ENCODE measurements at places on chromosomes 3 and 15.

DNA sequence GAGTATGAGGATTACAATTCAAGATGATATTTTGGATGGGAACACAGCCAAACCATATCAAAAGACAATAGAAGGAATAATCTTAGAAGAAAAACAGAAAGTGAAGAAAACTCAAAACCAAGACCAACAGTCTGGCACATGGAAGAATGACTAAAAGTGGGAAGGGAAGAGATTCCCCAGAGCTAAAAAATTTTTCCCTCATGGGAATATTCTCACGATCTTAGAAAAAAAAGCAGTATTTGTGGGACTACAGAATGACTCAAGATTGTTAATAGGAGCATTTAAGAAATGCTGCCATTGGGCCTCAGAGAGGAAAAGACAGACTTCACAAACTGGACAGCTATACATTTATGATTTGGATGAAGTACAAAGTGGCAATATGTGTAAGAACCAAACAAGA is 18.3 kb downstream of the OSTN start:
- no peak for DNase-seq

- DNase-seq, result no peak
Observed at GRCh38 chr3:13883681-13884080, 3.8 kb upstream of the WNT7A start.

DNA sequence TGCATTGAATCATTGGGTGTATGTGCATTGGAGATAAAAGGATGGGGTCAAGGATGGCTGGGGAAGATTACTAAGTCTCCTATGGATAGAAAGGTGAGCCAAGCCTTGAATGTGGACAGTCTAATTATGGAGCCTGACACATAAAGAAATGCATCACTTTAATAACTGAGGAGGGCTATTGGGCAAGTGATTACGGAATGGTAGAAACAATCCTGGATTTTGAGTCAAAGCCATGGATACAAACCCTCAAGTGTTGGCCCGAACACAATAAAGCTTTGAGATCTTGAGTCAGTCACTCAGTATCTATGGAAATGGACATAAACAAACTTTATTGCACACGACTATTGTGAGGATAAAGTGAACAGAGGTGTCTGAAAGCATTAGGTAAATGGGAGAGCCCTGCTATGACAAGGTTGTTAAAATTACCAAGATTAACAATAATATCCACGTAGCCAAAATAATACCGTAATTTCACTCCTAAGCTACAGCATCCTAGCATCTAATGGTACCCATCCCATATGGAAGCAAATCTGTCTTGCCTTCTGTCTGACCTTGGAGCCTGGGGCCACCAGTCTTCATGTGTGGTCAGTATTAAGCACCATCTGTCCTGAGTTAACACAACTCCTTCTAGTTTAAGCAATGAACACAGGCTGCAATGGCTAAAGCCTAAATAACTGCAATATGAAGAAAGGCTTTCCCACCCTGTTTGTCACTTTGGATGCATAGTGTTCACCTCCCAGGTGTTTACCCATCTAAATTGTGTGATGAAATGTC is 136.9 kb upstream of the PRICKLE2 start:
- no peak for DNase-seq

- DNase-seq, result no peak
Observed at GRCh38 chr3:194220901-194221326, 85.0 kb downstream of the HES1 start.

GRCh38 chr15:76185716-76186115 is 125.6 kb downstream of the ETFA start:
- DNase-seq, result peak; percentile 49

- peak; percentile 50 for DNase-seq
Observed at GRCh38 chr3:112979244-112979832, 4.4 kb upstream of the CD200R1 start.

GRCh38 chr15:73608941-73609340 is 24.2 kb downstream of the NPTN start:
- no peak for DNase-seq

DNA sequence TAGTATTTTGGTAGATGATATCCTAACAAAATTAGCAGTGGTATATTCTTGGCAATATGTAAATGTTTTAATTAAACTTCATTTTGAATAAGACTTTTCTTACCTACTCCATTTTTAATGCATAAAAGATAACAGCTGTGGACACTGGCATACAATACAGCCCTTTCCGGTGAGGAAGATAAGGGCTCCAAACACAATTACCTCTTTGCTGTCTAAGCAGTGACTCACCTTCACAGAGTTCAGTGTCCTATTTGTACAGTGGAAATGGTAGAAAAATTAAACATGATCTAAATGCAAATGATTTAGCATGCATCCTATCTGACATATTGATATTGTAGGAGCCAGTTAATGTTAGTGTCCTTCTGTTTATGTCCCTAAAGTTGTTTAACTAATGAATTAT is 969.4 kb downstream of the PLOD2 start:
- peak; percentile 98 for DNase-seq

GRCh38 chr3:194615226-194615625 is 18.0 kb downstream of the TMEM44 start:
- DNase-seq, result no peak

DNA sequence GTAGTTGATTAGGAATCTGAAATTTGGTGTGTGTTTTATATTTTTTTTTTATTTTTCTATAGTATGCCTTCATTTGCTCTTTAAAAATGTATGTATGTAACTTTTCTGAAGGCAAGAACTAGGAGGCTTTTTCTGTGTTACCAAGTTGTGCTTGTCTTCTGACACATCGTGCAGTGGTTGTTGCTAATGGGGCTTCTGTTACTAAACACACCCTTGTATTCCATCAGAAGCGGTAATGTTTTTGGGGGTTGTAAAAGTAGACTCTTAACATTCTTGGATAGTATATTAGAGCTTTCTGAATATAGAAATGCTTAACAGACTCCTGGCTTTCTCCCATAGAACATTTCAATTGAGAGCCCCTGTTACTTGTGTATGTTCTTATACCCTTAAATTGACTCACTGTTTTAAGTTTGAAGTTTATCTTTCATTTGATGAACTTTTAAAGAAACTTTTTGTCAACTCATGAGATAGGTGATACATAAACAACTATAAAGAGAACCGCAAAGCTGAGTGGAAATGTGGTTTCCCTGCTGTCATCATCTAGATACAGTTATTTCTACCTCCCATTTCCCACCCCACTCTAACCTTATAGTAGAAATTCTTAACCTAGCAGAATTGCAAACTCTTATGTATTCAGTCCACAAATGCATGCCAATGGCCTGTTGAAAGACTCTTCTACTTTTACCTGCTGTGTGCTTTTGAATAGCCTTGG is 2.5 kb downstream of the TIPARP start:
- no peak for DNase-seq

DNA sequence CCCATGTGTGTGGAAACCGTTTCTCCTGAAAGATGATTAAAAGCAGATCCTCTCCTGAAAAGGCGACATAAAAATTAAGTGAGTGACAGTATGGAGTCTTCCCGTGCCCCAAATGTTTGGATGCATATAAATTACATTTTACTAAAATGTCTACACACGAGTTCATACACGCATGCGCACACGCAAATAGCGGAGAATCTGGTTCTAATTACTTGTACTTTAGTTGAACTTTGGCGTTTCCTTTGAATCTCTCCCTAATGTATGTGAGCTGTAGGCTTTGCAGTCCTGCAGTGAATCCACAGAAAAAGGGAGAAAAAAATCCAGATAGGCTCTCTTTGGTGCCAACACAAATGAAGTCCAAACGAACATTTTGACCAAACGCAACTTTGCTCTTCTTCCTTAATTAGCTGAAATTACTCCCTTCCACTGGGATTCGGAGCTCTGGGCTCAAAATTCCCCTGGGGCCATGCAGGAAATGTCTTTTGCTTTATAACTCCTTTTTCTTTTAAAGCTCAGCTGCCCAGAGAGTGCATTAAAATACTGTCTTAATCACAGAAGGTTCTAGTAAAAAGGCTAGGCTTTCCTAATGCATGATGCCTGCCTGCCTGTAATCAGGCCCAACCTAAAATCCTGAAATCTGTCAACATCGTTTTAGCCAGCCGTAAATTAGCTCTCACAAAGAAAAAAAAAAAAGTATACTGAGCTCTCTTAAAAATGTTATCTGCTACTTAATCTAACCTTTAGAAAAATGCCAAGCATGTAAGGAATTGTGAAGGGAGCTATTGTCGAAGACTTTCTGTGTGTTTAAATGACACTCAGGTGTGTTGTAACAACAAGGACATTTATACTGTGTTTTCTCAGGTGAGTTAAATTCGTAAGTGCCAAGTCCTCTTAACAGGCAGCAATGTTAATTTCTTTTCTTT is 26.2 kb downstream of the RARB start:
- DNase-seq, result no peak

DNA sequence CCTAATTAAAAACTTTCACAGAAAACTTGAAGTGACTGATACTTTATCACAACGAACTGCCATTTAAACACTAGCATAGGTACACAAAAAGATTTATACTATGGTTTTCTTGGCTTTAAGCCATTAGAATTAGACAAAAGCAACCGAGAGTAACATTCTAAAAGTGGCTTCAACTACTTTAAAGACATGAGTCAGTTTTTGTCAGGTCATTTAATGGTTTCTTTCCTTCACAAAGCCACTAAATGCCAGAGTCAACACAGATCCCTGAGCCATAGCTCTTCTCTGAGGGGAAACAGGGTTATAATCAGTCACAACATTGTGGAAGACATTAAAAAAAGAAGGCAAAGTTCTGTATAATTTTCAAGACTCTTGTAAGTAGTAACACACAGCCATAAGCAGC is 54.6 kb downstream of the CAPN3 start:
- DNase-seq, result no peak

- DNase-seq, result no peak
Observed at GRCh38 chr3:11545186-11545851, 98.4 kb downstream of the VGLL4 start.

- DNase-seq, result peak; percentile 84
Observed at GRCh38 chr3:111723293-111724215, 128.4 kb upstream of the ZBED2 start.

DNA sequence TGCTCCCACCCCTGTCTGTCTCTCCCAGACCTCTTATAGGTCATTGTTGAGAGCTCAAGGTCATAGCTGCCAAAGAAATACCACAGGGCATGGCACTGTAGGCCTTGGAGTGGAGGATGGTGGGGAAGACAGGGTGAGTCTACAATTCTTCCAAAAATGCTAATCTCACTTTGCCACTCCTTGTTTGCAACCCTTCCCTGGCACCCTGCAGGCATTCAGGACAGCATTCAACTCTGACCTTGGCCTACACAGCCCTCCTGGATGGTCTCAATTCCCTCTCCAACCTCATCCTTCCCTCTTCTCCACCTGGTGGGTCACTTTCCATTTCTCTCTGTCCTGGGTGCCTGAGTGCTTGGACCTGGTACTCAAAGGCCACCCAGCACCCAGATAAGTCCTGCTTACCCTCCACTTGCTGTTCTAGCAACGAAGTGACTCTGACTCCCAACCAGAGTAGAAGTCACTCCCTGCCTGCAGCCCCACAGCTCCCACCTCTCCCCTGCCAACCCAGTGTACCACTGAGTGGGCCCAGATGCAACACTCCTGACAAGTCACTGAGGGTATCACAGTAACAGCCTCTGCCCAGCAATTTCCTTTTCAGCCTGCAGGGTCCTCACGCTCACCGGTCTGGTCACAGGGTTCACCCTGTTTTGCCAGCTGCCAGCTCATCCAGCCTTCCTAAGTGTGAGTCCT is 36.6 kb downstream of the AMOTL2 start:
- no peak for DNase-seq

- no peak for DNase-seq
Observed at GRCh38 chr15:56568466-56569167, 103.7 kb upstream of the MNS1 start.

GRCh38 chr3:157239082-157239704 is 79.2 kb upstream of the CCNL1 start:
- DNase-seq, result peak; percentile 73

- DNase-seq, result no peak
Observed at GRCh38 chr15:85324202-85324601, 56.2 kb upstream of the AKAP13 start.

DNA sequence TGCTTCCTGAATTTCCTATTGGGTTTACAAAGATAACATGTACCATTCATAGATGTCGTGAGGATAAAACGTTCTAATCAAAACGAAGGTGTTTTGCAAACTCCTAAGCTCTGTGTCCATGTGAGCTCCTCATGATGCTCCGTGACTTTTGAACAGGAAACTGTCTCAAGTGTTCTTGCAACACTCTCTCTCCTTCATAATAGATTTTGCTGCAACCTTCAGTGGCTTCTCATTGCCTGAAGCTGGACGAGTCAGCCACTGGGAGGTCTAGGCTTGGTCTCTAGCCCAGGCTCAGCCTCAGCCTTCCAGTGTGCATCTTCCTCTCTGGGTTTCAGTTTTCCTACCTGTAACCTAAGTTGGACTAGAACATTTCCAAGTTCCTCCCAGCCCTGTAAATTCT is 18.7 kb upstream of the BCL2A1 start:
- no peak for DNase-seq

DNA sequence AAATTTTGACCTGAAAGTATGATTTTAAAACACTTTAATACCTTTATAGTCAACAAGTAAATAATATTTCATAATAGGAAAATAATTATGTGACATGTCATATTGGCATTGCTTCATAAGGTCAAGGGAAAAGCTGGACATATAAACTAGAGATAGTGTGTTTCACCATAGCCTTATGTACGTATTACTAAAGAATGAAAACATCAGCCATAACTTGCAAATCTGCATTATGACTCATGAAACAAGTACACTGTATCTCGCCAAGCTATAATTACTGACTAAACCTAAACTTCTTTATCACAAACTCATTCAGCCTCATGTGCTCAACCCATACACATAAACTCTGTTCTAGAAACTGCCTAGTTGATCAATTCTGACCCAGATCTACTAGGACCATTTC is 950.1 kb downstream of the FHIT start:
- no peak for DNase-seq

DNA sequence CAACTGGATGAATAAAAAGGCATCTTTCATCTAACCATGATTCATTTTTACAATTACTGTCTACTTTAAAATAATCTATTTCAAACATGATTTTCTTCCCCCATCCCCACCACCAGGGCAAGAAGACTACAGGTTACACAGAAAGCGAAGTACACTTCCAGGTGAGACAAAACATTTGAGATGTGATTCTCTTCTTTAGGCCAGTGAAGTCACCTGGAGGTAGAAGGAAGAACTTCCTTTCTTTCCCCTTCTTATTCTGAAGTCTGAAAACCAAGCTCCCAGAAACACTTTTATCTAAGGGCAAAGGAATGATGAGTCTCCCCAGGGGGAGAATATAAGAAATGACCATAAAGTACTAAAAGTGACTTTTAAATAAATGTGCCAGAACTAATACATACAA is 36.7 kb downstream of the SHQ1 start:
- no peak for DNase-seq

- DNase-seq, result peak; percentile 29
Observed at GRCh38 chr15:23038726-23039142, 635 bp downstream of the TUBGCP5 start.

DNA sequence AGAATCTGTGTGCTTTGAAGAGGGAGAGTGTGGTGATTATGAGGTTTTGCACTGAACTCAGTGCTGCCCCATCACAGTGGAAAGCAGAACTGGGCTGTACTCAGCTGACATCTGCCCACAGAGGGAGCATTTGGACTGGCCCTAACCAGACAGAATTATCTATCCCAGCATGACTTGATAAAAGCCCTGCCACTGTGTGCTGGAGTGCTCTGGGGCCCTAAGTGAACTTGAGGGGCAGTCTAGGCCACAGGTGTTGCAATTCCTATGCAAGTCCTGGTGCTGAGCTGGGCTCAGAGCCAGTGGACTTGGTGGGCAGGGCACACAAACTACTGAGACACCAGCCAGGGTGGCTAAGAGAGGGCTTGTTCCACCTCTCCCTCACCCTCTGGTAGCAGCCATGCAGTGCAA is 269.2 kb upstream of the CTNNB1 start:
- no peak for DNase-seq
